ENCODE measurements at places on chromosomes 1 and 21.

DNA sequence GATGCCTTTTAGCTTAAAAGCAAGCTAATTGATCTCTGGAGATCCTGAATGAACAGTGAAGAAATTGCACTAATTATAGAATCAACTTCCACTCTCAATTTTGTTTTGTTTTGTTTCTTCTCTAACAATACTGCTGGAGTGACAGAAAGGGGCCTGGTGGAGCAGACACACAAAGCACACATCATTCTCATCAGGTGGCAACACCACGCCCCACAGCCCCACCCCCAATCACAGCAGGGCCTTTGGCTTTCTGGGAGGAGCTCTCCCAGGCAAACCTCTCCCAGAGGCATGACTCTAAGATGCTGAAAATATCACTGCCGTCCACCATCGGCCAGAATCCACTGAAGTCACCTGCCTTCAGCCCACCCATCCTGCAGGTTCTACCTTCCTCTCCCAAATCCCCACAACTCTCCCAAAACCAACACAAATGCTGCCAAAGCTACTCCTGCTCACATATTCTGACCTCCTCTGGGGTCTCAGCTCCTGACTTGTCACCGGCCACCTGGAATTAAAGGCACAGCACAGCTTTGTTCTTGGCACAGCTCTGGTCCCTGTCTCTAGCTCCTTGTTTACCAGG lies 120.7 kb downstream of the GRIK3 start:
- DNase-seq, result peak; percentile 20

DNA sequence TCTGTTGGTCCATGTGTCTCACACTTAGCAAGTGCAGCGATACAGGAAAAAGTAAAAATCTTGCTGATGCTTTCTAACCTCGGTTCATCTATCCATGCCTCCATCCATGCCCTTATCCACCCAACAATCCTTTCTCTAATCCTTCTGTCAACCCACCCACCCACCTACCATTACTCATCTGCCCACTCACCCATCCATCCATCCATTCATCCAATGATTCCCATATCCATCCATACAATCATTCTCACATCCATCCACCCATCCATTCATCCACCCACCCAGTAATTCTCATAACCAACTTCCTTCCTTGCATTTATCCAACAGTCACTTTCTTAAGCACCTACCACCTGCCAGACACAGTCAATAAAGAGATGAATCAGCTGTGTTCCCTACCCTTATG lies 6.1 kb upstream of the IGSF21 start:
- DNase-seq, result no peak

DNA sequence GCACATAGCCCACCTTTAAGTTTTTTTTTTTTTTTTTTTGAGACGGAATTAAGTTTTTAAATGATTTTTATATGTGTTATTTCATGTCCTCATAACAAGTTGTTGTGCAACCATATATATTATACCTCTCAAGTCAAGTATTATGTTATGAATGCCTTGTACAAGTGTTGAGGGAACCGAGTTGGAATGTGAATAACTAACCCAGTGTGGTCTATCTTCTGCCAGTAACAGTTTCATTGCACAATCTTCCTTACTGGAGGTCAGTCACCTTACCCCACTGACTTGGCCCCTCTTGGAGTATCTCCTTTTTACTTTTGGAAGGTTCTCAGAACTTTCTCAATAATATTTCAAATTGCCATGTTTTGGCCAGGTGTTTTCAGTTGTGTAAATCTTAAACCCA lies 201.9 kb downstream of the CACNA1E start:
- no peak for DNase-seq

GRCh38 chr21:36205962-36206361 lies 49.3 kb downstream of the DOP1B start:
- DNase-seq, result no peak

DNA sequence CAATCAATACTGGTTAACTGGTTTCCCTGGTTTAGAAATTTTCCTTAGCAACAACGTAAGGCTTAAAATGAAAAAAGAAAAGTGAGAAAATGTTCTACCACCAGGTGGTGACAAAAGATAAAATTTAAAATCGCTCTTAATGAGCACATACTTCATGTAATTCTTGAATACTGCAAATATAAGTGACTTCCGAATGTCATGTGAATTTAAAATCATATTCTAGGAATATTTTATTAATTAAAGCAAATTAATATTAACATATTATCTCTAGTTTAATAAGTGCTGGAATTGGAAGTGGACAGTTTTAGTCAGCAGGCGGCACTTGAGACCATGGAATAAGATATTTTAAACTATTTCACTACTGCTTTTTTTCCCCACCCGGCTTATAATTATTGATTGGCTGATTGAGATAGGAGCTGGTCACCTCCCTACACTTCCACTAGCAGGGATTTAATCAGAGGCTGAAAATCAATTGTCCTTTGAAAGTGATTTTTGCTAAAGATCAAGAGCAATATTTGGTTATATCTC lies 5.0 kb upstream of the ADAMTS1 start:
- peak; percentile 58 for DNase-seq

- no peak for DNase-seq
These were observed 2.3 kb downstream of the TNNI1 start for GRCh38 chr1:201419256-201419655.

Measured in NCI-H446 (cell line).